ENCODE measurements at places on chromosomes 7 and 10. TPM values are rescaled to one million over a fixed set of nuclear protein-coding genes. Genes with fewer than 3 reads are reported as not detected.

KLF14 gene
- not detected for total RNA-seq

ANKIB1 gene
- 64.4 TPM for total RNA-seq

PLEKHS1 gene
- total RNA-seq, result not detected

OR9A2 gene
- total RNA-seq, result 1.2 TPM

TRIM50 gene
- not detected for total RNA-seq

OR6V1 gene
- total RNA-seq, result not detected

OR2A42 gene
- total RNA-seq, result not detected

GPR26 gene
- not detected for total RNA-seq

STAG3 gene
- 1.2 TPM for total RNA-seq

CYP26A1 gene
- total RNA-seq, result not detected
